ENCODE measurements at places on chromosomes 13 and 19. TPM values are rescaled to one million over a fixed set of nuclear protein-coding genes. Genes with fewer than 3 reads are reported as not detected.

The CC2D1A gene
- total RNA-seq, result 68.4 TPM

The RFX1 gene
- total RNA-seq, result 17.1 TPM

The PTPRH gene
- 181 TPM for total RNA-seq

The IL11 gene
- 0.29 TPM for total RNA-seq

The ZNF737 gene
- total RNA-seq, result 9.5 TPM

The APLP1 gene
- total RNA-seq, result 13.2 TPM

The LILRB3 gene
- 7.7 TPM for total RNA-seq

The FFAR1 gene
- not detected for total RNA-seq

Measured in mucosa of descending colon (tissue), 3 donors.